ENCODE measurements at places on chromosomes 6 and 20. TPM values are rescaled to one million over a fixed set of nuclear protein-coding genes. Genes with fewer than 3 reads are reported as not detected.
A peak's percentile ranks its signal among the peaks of the same experiment; 100 is the strongest.

DNA sequence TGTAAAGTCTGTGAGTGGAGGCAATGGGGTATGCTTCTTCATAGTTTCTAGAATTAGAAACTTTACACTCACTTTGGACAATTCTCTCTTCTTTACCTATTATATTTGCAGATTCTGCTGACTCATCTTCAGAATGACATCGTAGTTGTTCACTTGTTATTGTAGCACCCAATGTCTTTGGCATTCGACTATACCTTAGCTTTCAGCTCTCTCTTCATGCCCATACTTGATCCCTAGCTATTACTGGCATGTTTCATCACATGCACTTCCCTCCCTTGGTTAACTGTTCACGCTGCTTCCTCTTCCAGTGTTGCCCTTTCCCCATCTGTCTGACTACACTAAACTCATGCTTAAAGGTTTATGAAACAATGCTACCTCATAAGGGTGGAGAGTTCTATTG, 298.1 kb upstream of the TCF21 start:
- DNase-seq: no peak

DNA sequence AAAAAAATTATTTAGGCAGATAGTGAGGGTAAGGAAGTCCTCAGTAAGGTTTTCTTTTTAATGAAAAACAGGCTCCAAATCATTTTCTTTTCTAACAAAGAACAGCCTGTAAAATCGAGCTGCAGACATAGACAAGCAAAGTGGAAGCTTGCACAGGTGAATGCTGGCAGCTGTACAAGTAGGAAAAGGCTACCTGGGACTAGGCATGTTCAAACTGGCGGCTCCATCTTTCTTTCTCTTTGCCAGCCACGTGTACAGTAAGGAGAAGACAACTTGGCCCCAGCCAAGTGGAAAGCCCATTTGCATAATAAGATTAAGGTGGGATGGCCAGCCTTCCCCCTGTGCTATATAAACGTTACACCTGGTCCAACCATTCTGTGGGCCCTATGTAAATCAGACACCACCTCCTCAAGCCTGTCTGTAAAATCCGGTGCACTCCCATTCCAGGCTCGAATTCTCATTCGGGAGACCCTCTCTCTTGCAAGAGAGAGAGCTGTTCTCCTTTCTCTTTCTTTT, 27.0 kb upstream of the SLC2A12 start:
- DNase-seq: no peak

DNA sequence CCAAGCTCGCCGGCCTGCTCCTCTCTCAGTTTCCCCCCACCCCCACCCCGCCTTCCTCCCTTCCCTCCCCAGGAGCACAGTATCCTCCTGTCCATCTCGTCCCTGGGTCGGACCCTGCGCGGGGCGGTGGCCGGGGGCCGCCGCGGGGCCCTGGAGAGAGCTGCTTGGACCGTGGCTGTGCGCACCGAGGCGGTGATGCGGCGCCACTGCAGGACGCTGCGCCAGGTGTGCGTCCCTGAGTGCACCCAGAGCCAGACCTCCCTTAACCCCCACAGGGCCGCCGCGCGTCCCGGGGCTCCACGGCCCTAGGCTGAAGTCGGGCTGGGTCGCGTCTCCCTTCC, 2.2 kb downstream of the C20orf204 start:
- no peak for DNase-seq

DNA sequence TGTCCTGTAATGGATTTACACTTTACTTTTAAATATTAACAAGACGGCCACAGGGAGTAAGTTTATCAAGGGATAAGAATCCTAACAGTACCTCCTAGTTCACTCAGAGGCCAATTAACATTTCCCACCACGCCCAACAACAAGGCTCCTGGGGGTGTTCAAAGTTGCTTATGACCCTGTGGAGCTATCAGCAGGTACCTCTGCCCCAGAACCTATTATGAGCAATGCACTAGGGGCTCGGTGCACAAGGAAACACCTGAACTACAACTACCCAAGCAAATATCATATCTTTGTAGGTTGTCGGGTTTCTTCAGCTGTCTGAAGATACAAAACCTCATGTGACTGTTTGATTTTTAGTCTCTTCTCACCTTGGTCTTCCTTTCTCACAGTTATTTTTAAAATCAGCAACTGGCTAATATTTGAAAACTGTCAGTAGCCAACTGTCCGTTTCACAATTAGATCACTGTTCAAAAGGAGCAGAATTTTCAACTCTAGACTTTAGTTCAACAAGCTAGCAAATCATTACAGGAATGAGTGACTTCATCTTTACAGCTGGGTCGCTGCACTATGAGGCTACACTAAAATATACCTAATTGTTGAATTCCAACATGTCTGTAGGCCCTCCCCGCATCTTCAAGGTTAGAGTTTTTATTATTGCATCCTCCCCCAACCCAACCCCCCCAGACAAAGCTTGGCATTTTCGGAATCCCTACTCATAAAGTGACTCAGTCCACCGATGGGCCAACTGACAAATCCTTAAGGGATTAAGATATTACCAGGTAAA, 38.1 kb downstream of the B4GALT5 start:
- DNase-seq: no peak

DNA sequence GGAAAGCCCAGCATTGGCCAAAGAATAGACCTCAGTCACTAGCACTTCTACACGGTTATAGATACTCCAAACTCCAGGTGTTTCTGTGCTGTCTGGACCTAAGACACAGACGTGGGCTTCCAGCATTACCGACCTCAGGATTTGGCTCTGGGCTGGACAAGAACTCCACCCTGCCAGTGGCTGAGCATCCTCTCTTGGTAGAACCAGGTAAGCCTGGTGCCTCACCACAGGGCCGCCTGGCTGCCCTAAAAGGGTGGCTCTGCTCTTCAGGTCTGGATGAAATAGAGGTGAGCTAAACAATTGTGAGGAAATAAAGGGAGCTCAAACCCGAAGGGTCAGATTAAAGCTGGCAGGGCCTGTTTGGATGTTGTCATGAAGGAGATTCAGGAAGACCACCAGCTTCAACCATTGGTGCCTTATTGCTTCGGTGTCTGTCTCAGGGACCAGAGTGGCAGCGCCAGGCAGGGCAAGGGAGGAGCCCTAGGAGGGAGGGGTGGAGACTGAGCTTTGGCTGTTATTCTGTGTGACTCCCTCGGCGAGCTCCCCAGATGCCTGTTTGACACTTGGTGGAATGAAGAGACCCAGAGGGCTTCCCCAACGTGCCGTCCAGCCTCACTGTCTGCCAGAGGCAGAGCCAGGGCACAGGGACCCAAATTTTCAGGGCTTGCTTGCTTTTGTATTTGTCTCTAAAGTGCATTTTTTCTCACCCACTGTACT, 8.6 kb downstream of the SYNDIG1 start:
- peak; percentile 25 for DNase-seq

Gene CLIC5
- 42.6 TPM for total RNA-seq

Gene KIAA1755
- total RNA-seq: 56.0 TPM

Gene CYP24A1
- total RNA-seq: not detected

Gene SALL4
- total RNA-seq: 2.6 TPM

Gene TMEM151B
- total RNA-seq: not detected

Measured in sciatic nerve (tissue), 2 donors.